GM12878 (cell line): ENCODE measurements at places on chromosomes 2 and 18. TPM values are rescaled to one million over a fixed set of nuclear protein-coding genes. Genes with fewer than 3 reads are reported as not detected.

DNA sequence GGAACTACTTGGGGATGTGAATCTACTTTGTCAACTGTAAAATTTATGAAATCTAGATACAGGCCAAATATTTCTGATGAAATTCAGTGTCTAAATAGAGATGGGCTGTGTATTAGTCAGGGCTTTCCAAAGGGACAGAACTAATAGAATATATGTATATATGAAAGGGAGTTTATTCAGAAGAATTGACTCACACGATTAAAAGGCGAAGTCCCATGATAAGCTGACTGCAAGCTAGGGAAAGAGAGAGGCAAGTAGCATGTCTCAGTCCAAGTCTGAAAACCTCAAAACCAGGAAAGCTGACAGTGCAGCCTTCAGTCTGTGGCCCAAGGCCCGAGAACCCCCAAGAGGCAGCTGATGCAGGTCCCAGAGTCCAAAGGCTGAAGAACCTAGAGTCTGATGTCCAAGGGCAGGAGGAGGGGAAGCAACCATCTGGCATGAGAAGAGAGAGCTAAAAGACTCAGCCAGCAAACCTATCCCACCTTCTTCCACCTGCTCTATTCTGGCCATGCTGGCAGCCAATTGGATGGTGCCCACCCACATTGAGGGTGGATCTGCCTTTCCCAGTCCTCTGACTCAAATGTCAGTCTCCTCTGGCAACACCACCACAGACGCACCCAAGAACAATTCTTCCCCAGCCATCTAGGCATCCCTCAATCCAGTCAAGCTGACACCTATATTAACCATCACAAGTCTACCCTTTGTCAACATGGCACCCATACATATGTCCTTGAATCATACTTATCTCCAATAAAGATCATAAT lies 29.3 kb upstream of the MEX3C start:
- H3K27me3 ChIP-seq = no peaks in the 10 kb centered on the region; the same call in 1 of the 2 replicates
- H3K4me1 ChIP-seq = no peaks in the 10 kb centered on the region
- no peak for DNase-seq
- H3K36me3 ChIP-seq = no peaks in the 10 kb centered on the region
- no peak overlapping the region for H3K27ac ChIP-seq
- H3K4me3 ChIP-seq = no peak overlapping the region

DNA sequence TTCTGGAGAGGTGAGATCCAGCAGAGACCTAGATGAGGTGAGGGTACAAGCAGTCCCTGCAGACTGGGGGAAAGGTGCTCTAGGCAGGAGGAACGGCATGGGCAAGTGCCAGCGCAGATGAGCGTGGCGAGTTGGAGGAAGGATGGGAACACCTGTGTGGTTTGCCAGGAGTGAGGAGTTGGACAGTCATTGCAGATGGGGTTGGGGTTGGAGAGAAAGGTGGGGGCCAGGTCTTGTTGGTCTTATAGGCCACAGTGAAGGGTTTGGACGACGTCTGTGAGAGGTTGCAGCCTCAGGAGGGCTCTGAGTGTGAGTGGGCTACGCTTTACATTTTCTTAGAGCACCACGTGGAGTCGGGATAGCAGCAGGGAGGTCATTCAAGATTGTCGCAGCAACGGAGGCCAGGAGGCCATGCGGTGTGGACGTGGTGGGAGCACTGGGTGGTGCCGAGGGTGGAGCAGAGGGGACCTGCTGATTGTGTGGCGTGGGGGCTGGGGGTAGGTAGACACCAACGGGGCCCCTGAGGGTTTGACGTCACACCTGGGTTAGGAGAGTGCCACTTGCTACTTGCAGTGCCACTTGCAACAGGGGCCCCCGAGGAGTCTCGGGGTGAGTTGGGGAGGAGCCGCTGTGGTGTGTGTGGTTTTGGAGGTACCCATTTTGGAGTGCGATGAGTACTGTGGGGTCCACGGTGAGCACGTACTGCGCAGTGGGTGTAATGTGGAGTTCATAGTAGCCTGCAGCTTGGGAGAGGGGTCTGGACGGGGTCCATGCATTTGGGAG lies 66.2 kb downstream of the LPIN1 start:
- H3K36me3 ChIP-seq = peaks cover 5% of the 10 kb centered on the region
- no peaks in the 10 kb centered on the region for H3K4me1 ChIP-seq
- no peak overlapping the region for H3K4me3 ChIP-seq
- no peak overlapping the region for H3K27ac ChIP-seq

REEP1 gene
- total RNA-seq = 0.11 TPM in 1 of 2 replicates, not detected in the other

DNA sequence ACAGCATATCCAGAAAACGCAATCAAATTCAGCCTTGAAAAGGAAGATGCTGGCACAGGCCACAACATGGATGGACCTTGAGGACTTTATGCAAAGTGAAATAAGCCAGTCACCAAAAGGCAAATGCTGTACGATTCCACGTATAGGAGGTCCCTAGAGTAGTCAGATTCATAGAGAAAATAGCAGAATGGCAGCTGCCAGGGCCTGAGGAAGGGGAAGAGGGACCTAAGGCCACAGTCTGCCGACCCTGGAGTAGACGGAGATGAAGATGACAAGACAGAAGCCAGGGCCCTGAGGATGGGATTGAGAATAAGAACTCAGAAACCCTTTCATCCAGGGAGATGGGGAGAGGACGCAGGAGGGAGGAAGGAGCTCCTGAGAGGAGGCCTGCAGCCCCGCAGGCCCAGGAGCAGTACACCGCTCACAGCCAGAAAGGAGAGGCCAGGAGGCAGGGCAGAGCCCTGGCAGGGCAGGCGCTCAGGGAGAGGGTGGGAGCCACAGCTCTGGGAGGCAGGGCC lies 8.1 kb upstream of the MTERF4 start:
- H3K36me3 ChIP-seq = peaks cover 6% of the 10 kb centered on the region; the same call in 1 of the 2 replicates
- peaks cover 33% of the 10 kb centered on the region for H3K4me1 ChIP-seq
- no peak for DNase-seq
- no peaks in the 10 kb centered on the region for H3K27me3 ChIP-seq
- peak overlapping the region; percentile 82 for H3K27ac ChIP-seq

MYO7B gene
- total RNA-seq = 2.2 and 4.8 TPM in 2 replicates

DNA sequence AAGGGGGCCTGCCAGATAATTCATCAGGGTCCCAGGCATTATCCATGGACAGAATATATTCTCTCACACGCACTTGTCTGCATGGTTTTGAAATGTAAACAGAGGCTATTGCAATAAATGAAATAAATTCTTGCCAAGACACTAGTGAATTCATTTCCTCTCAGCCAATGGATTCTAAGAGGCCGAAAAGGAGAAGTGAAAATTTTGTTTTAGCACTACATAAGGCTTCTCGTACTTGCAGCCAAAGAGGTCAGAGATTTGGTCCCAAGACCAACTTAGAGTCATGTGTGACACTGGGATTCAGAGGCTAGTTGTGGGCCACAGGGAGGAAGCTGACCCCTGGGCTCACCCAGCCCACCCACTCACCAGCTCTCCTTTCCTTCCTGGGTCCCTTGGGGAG lies 184.1 kb upstream of the GLI2 start:
- H3K4me1 ChIP-seq = no peaks in the 10 kb centered on the region
- no peak for DNase-seq
- H3K36me3 ChIP-seq = no peaks in the 10 kb centered on the region
- no peak overlapping the region for H3K27ac ChIP-seq
- peaks cover 2% of the 10 kb centered on the region for H3K27me3 ChIP-seq

CDH7 gene
- not detected in 2 replicates for total RNA-seq

- peaks cover 22% of the 10 kb centered on the region for H3K4me1 ChIP-seq
- DNase-seq = no peak
- no peak overlapping the region for H3K27ac ChIP-seq
- H3K4me3 ChIP-seq = no peak overlapping the region
- no peaks in the 10 kb centered on the region for H3K36me3 ChIP-seq
- no peaks in the 10 kb centered on the region for H3K27me3 ChIP-seq
Measured at GRCh38 chr2:151857650-151858049, 29.4 kb upstream of the ARL5A start.

DNA sequence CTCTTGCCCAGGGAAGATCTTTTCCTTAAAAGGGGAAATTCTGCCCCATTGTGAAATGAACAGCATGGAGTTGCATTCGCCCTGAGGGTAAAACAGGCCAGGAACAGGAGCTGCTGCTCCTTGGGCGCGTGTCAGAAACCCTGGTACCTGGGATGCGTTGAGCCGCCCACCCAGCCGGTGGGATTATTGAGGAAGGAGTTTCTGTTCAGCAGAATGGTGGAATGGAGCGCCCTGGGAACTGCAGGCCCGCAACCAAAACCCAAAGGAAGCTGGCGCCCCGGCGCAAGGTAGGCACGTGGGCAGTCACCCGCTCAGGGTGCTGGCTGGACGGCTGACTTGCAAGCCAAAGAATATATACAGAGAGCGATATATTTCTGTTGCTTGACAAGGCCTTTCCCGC lies 73.5 kb downstream of the MTCL1 start:
- no peak overlapping the region for H3K27ac ChIP-seq
- H3K4me1 ChIP-seq = no peaks in the 10 kb centered on the region
- H3K27me3 ChIP-seq = peaks cover 3% of the 10 kb centered on the region
- H3K4me3 ChIP-seq = no peak overlapping the region

DNA sequence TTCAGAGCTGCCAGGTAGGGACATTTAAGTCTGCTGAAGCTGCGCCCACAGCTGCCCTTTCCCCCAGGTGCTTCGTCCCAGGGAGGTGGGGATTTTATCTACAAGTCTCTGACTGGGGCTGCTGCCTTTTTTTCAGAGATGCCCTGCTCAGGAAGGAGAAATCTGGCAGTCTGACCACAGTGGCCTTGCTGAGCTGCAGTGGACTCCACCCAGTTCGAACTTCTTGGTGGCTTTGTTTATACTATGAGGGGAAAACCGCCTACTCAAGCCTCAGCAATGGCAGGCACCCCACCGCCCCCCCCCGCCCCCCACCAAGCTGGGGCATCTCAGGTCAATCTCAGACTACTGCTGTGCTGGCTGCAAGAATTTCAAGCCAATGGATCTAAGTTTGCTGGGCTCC lies 458.1 kb upstream of the RAB12 start:
- H3K4me1 ChIP-seq = no peaks in the 10 kb centered on the region
- H3K27me3 ChIP-seq = no peaks in the 10 kb centered on the region; the same call in 1 of the 2 replicates
- H3K4me3 ChIP-seq = no peak overlapping the region

GRCh38 chr18:6741232-6741663 lies 11.7 kb downstream of the ARHGAP28 start:
- no peaks in the 10 kb centered on the region for H3K36me3 ChIP-seq
- no peak overlapping the region for H3K27ac ChIP-seq
- no peaks in the 10 kb centered on the region for H3K4me1 ChIP-seq

- H3K27me3 ChIP-seq = no peaks in the 10 kb centered on the region
- H3K27ac ChIP-seq = no peak overlapping the region
- no peaks in the 10 kb centered on the region for H3K36me3 ChIP-seq
- H3K4me1 ChIP-seq = peaks cover 24% of the 10 kb centered on the region
- H3K4me3 ChIP-seq = no peak overlapping the region
Measured at GRCh38 chr18:3281456-3282400, 19.8 kb downstream of the MYL12B start.

DNA sequence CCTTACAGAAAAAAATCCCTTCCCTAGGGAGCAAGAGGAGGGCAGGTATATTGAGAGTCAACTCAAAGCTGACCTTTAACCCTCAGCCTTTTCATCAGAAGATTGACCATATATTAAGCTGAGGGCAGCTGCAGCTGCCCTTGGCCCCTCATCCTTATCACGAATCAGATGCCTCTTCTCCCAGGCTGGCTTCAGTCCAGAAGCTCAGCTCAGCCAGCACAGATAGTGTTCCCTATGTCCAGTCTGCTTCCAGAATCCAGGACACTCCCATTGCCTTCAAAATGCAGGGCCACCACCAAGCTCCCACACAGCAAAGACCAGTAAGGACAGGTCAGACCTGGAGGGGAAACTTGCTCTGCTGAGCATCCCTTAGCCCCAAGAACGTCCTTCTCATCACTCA lies 146.1 kb downstream of the BCL11A start:
- no peak for DNase-seq
- H3K36me3 ChIP-seq = no peaks in the 10 kb centered on the region
- H3K4me3 ChIP-seq = no peak overlapping the region

LYPD1 gene
- not detected in 2 replicates for total RNA-seq

DNA sequence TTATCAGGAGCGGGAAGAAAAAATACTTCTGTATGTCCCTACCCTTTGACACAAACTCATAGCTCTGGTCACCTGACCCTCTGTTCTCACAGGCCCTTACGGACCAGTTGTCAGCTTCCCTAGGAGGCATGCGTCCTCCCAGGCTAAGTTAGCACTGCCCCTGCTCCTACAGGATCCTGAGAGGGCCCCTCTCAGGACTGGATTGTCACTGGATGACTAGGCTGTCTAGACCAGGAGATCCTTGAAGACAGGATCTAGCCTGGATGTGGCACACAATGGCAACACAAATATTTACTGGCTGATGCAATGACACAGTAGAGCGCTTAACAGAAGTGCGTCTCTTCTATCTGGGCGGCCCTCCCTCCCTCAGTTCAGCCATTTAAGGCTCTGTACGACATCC lies 7.7 kb downstream of the FAM228A start:
- H3K27ac ChIP-seq = no peak overlapping the region
- no peaks in the 10 kb centered on the region for H3K27me3 ChIP-seq
- no peaks in the 10 kb centered on the region for H3K4me1 ChIP-seq
- DNase-seq = no peak

DNA sequence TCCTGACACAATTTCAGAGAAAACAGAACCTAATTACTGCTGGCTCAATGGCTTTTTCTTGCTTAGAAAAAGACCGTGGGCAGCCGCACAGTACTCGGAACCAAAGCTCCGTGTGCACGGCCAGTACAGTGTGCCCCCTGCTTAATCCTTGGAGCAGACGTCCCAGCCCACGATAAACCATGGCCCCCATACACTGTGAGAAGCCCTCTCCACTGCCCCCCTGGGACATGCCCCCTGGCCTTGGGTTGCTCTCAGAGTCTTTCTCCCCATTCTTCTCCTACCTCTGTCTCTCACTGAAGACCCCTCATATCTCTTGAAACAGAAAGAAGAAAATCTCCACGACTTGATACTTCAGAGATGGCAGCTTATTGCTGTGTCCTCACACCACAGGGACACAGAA lies 44.0 kb downstream of the CYP26B1 start:
- 0 out of 2 replicates have a peak, but pooled peaks cover 1% of the 10 kb centered on the region for H3K27me3 ChIP-seq
- no peak overlapping the region for H3K27ac ChIP-seq
- no peaks in the 10 kb centered on the region for H3K4me1 ChIP-seq
- no peak for DNase-seq
- H3K4me3 ChIP-seq = no peak overlapping the region
- no peaks in the 10 kb centered on the region for H3K36me3 ChIP-seq

RAB27B gene
- 0.03 TPM in 1 of 2 replicates, not detected in the other for total RNA-seq

MTLN gene
- total RNA-seq = 54.1 and 54.9 TPM in 2 replicates

GPATCH11 gene
- total RNA-seq = 11.8 and 13.5 TPM in 2 replicates

DNA sequence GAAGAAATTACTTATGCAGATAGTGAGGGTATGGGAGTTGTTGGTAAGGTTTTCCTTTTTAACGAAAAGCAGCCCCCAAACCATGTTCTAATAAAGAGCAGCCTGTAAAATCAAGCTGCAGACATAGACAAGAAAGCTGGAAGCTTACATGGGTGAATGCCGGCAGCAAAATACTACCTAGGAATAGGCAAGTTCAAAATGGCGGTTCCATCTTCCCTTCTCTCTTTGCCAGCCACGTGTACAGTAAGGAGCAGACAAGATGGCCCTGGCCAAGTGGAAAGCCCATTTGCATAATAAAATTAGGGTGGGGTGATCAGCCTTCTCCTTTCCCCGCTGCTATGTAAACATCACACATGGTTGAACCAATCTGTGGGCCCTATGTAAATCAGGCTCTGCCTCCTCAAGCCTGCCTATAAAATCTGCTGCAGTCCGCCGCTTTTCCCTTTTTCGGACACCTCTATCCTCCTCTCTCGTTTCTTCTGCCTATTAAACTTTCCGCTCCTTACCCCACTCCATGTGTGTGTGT lies 155.0 kb downstream of the ZBTB7C start:
- no peak overlapping the region for H3K4me3 ChIP-seq
- DNase-seq = no peak
- no peaks in the 10 kb centered on the region for H3K4me1 ChIP-seq
- no peaks in the 10 kb centered on the region for H3K36me3 ChIP-seq
- no peaks in the 10 kb centered on the region for H3K27me3 ChIP-seq

- H3K36me3 ChIP-seq = peaks cover 4% of the 10 kb centered on the region; the same call in 1 of the 2 replicates
- no peaks in the 10 kb centered on the region for H3K27me3 ChIP-seq
- H3K4me3 ChIP-seq = no peak overlapping the region
- DNase-seq = no peak
- no peaks in the 10 kb centered on the region for H3K4me1 ChIP-seq
- H3K27ac ChIP-seq = no peak overlapping the region
Measured at GRCh38 chr2:96555146-96555610, 18.6 kb downstream of the ARID5A start.
